Dermis blood vessel endothelial cell (primary cell): ENCODE measurements at places on chromosomes 12 and 14.

DNA sequence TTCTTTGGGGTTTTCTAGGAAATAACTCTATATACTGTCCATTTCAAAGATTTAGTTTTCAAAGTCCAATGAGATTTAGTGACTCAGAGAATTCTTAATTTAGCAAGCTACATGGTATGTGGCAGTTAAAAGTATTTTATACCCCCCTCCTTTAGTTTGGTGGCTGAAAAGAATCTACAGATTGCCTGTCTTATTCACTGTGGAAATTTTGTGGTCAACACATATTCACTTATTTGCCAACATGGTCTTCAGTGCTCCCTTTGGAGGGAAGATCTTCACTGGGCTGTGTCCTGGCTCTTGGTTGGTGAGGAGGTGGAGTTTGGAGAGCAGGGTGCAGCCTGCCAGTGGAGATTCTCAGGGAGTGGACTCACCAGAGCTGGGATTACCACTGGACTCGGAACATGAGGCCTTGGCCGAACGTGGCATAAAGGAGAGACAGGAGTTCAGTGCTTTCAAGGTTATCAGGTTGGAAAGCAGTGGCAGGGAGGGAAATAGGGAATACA is 39.8 kb downstream of the SAMD4A start:
- DNase-seq: no peak

GRCh38 chr12:102927220-102927619 is 10.2 kb upstream of the PAH start:
- DNase-seq: no peak

DNA sequence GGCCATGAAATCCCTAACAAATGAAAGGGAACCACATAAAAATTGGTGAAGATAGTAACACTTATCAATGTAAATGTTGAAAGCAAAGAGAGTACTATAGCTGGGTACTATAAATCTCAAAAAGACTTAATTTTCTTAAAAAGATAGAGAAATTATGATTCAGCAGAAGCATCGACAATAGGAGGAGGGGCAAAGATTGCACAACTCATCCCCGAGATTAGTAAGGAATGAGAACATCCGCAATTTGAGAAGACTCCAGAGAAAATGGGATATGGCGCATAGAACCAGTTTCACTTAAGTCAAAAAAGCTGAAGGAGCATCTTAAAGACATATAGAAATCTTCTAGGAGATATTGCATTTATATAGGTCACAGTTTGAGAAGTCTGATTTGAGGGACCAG is 220.2 kb upstream of the SLC16A7 start:
- DNase-seq: no peak

GRCh38 chr14:83660597-83660996 is 1869.3 kb upstream of the FLRT2 start:
- no peak for DNase-seq

GRCh38 chr14:47526591-47527244 is 148.7 kb downstream of the MDGA2 start:
- no peak for DNase-seq

GRCh38 chr12:131909081-131909751 is 14.8 kb downstream of the ULK1 start:
- DNase-seq: no peak

DNA sequence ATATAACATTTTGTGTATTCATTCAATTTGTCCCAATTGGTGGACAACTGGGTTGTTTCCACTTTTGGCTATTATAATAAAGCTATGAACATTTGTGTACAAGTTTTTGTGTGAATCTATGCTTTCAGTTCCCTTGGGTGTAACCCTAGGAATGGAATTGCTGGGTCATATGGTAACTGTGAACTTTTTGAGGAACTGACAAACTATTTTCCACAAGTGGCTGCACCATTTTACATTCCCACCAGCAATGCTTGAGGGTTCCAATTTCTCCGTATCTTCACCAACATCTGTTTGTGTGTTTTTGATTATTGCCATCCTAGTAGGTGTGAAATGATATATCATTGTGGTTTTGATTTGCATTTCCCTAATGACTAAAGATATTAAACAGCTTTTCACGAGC is 13.0 kb downstream of the LPCAT3 start:
- DNase-seq: no peak

GRCh38 chr14:94673781-94674231 is 61.6 kb downstream of the SERPINA3 start:
- peak; percentile 53 for DNase-seq

DNA sequence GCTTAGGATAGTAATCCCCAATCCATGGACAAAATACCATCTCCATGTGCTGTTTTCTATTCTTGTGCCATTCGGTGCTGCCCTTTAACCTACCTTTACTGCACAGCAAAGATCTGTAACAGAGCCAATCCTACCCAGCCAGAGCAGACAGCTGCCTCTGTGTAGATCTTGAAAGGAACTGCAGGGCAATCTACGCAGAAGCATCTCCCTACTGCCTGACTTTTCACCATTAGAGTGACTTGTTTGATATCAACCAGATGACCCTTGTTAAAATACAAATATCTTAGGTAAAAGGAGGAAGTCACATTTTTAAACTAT is 33.9 kb upstream of the PPM1A start:
- DNase-seq: no peak

DNA sequence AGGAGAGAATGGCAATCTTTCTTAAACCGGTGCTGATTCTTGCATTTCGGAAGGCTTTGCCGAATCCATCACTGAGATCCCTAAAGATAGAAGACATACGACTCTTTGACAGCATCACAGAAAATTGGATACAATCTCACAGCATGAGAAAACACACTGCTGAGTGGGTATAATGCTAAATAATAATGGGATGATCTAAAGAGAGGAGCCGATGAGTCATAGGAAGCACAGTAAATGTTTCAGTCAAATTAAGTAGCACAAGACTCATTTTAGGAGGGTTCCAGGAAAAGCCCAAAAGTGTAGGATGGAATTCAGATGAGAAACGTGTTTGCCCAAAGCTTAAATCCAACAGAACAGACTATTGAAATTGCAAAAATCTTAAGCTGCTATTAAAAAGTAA is 81.7 kb downstream of the CPNE8 start:
- peak; percentile 40 for DNase-seq

DNA sequence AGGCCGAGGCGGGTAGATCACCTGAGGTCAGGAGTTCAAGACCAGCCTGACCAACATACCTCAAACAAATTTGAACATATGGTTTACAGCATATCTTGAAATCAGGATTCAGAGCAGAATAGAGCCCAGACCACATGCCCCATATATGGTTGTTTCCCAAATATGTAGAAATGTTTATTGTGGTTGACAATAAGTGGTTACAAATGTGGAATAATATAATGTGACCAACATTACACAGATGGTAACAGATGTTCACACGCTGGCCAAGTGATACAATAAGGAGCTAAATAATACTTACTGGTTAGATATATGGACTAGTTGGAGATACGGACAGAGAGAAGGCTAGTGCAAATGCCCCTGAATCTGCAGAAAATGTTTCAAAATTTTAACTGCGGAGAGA is 85.3 kb downstream of the MAPKAPK5 start:
- DNase-seq: no peak

GRCh38 chr12:112537710-112538396 is 119.1 kb downstream of the PTPN11 start:
- DNase-seq: no peak

- no peak for DNase-seq
Measured at GRCh38 chr12:114190971-114191370, 215.0 kb downstream of the TBX5 start.

GRCh38 chr12:62846491-62846890 is 88.5 kb downstream of the PPM1H start:
- DNase-seq: peak; percentile 26

GRCh38 chr12:13026286-13026685 is 17.9 kb upstream of the FAM234B start:
- no peak for DNase-seq

DNA sequence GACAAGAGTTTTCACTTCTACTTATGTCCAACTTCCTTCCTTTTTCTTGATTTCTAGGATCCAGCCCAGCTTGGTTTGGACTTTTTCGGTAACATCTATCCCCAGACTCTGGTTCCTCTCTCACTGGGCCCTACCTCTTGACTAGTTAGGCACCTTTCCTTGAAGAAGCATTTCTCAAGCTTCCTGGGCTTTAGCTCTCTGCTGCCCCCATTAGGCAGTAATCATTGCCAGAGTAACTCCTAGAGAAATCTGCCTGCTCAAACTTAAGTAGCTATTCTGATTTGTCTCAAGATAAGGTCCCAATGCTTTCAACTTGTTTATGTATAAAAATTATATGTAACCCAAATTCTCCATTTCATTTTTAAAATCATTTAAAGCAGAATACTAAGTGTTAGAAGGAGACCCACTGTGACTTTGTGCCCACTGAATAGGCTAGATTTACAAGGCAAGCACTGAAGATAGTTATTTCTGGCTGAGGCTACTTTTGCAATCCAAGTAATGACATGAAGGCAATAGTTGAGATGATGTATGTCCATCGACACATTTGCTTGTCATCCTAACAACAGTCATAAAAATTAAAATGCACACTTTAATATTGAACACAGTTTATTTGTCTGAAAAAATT is 275.0 kb upstream of the G2E3 start:
- DNase-seq: peak; percentile 63

DNA sequence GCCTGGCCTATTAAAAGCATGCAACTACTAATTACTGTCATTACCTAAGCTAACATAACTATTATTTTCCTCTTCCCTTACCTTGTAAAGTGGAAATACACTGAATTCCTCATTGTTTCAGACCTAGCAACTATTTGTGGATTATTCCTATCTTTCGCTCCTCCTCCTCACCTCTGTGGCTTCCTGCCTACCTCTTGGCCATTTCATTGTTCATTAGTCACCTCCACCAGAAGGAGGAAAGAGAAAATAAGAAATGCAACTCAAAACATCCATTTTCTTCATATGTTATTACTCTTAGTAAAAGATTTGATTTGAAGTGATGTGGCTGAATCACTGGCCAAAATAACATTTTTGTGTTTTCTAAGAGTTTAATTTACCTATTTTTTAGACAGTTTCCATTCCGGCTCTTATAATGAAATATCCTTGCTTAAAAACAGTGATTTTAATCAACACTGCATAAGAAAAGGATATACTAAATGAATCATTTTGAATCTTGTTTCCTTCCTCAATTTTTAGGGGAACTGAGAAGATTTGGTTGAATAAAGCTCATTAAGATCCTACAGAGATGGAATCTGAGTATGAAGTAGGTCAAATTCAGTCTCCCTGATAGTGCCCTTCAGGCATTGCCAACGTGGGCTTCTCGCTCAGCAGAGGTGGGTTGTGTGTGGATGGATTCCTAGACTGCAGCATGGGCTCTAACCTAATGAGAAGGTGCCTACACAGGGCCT is 27.6 kb upstream of the ARHGAP5 start:
- no peak for DNase-seq

DNA sequence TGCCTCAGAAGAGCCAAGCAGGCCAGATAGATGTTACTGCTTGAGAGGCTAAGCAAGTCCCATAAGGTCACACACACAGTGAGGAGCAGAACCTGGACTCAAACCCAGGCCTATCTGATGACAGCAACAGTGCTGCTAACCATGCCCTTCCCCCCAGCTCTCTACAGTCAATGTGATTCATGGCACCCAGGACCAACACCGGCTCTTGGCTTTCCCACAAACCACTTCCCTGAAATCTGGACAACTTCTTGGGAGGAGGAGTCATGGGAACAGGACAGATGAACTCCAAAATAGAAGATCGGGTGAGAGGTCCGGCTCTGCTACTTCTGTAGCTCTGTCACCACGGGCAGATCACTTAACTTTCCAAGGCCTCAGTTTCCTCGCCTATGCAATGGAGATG is 716 bp upstream of the PTGDR start:
- no peak for DNase-seq

GRCh38 chr14:24430682-24431568 is 1.2 kb downstream of the KHNYN start:
- DNase-seq: peak; percentile 47

DNA sequence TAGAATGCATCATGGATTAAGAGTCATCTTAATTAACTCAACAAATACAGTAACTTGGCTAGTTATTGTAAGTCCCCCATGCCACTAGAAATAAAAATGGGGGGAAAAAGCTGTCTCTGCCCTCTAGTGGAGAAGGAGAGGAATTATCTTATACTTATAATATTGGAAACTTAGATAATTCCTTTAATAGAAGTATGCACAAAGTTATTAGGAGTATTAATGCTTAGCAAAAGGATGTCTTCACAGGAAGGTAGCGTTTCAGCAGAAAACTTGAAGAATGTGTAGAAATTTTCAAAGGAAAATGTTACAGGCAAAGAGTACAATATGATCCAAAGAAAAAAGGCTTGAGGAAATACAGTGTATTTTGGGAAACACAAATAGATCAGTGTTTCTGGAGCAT is 19.8 kb downstream of the OR5AU1 start:
- peak; percentile 15 for DNase-seq

GRCh38 chr12:39860695-39861094 is 241.1 kb upstream of the ABCD2 start:
- no peak for DNase-seq

DNA sequence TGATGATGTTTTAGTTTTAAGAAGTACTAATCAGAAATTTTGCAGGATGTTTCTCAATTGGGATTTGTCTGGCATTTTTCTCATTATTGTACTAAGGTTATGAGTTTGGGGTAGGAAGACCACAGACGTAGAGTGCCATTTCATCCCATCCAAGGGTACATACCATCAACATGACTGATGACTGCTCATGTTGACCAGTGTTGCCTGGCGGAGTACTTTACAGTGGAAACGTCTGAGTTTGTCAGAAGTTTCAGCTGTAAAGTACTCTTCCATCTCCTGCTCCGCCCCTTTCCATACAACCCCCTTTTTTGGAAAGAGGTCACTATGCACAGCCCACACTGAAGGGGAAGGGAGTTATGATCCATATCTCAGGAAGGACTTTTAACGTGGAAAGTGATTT is 74.2 kb downstream of the RCOR1 start:
- DNase-seq: no peak

GRCh38 chr12:34334538-34334937 is 312.2 kb downstream of the ALG10 start:
- no peak for DNase-seq

- DNase-seq: peak; percentile 83
Measured at GRCh38 chr14:20606190-20606901, 15.2 kb upstream of the RNASE12 start.

GRCh38 chr12:65133879-65134278 is 12.8 kb upstream of the WIF1 start:
- no peak for DNase-seq

GRCh38 chr14:103122947-103123633 is at the start of gene TNFAIP2:
Gene TNFAIP2, plus strand, starts transcription at chr14:103123461. Its CDS starts 2,997 bp downstream, at chr14:103126458.
- DNase-seq: peak; percentile 64

GRCh38 chr14:51442513-51443175 is 202.6 kb downstream of the TMX1 start:
- DNase-seq: peak; percentile 72

GRCh38 chr12:110798461-110798860 is 48.3 kb upstream of the CCDC63 start:
- no peak for DNase-seq

GRCh38 chr14:98280436-98280835 is 991.6 kb downstream of the BCL11B start:
- no peak for DNase-seq
